Activated naive CD4-positive, alpha-beta T cell (primary cell): ENCODE measurements at places on chromosomes 12 and 14.

GRCh38 chr12:64229240-64229639 is 7.1 kb upstream of the KICS2 start:
- DNase-seq = no peak

DNA sequence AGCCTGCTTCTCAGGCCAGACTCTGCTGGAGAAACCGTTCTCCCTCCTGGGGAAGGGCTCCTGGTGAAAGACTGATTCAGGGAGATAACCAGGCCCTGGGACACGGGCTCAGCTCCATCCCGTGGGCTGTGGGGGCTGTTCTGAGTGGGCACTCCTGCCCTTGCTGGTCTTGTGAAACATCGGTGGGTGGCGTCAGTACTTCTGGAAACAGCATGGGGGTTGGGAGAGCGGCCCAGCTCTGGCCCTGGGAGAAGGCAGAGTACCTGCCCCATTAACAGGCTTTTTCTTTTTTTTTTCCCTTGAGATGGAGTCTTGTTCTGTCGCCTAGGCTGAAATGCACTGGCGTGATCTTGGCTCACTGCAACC is 786 bp downstream of the SLC25A47 start:
- no peak for DNase-seq

DNA sequence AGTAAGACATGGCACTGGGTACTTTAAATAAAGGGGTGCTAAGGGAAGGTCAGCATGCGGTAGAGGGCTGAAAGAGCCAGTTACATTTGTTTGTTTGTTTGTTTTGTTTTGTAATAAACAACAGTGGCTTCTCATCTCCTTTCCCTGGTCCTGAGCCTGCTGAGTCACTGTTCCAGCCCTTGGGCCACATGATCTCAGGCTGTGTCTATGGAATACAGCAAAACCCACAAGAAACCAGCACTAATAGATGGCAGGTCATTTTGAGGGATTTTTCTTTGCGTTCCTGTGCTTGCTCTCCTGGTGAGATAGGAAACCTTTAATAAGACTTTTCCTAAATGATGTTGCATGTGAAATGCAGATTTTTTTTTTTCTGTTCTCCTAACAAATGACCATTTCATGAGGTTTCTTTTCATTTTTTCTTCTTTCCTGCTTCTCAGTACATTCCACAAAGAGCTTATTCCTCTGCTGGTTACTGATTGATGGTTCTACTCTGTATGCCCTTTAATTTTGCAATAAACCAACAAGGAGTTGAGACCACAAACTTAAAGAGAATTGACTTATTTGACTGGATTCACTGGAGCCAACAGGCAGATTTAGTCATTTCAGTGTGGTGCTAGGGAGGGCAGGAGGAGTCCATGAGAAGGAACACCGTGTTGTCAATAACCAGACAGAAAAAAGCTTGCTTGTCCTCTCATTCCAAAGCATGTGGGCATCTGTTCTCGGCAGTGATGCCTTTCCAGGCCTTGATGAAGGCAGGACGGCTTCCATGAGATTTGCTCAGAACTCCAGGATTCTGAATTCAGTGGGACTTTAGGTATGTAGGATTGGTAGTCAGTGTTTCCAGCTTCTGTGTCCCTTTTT is 459.2 kb downstream of the RAD51B start:
- DNase-seq = no peak

DNA sequence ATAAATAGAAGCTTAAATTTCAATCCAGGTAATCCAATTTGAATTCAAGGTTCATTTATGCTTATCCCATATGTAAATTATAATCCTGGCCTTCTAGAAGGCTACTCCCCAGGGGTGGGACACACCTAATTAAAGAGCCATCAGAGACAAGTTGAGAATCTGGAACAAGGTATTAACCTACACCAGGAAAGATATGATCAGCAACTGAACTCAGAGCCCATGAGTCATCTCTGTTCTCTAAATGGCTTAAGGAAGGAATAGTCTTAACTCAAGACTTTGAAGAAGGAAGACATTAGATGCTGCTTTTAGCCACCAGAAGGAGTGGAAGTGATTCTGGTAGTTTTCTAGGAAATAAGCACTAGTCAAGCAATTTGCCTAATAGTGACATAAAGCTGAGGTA is 88.0 kb downstream of the KIF21A start:
- no peak for DNase-seq

DNA sequence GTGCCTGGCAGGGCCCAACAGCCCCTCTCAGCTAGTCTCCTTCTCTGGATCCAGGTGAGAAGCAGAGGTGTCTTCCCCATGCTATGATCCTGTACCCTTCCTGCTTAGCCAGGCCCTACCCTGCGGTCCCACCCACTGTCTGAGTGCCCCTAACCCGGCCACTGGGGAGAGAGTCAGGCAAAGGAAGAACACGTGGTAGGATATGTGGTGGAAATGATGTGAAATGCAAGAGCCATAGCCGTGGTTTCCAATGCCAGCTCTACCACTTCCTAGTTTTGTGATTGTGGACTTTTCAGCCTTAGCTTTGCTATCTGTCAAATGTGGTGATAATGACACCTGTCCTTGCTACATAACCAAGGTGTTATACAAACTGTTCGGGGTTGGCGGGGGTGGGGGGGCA is 15.8 kb downstream of the KRT2 start:
- no peak for DNase-seq

GRCh38 chr12:81095501-81096232 is 17.8 kb downstream of the ACSS3 start:
- DNase-seq = no peak

GRCh38 chr14:102496958-102497744 is 12.4 kb downstream of the ANKRD9 start:
- no peak for DNase-seq

GRCh38 chr12:27966870-27967269 is 5.7 kb downstream of the PTHLH start:
- no peak for DNase-seq

- DNase-seq = no peak
These were observed 5.2 kb downstream of the RAB15 start for GRCh38 chr14:64966976-64967375.

DNA sequence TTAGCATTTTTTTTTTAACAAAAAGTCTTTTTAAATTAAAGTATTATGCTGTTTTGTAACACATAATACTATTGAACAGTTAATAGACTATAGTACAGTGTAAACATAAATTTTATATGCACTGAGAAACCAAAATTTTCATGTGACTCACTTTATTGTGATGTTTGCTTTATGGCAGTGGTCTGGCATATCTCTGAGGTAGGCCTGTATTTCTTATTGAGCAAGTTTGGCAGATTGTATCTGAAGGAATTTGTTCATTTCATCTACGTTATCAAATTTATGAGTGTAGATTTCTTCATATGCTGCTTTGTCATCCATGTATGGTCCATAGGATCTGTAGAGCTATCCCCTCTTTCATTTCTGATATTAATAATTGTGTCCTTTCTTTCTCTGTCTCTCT is 78.8 kb upstream of the PDE3A start:
- DNase-seq = no peak

DNA sequence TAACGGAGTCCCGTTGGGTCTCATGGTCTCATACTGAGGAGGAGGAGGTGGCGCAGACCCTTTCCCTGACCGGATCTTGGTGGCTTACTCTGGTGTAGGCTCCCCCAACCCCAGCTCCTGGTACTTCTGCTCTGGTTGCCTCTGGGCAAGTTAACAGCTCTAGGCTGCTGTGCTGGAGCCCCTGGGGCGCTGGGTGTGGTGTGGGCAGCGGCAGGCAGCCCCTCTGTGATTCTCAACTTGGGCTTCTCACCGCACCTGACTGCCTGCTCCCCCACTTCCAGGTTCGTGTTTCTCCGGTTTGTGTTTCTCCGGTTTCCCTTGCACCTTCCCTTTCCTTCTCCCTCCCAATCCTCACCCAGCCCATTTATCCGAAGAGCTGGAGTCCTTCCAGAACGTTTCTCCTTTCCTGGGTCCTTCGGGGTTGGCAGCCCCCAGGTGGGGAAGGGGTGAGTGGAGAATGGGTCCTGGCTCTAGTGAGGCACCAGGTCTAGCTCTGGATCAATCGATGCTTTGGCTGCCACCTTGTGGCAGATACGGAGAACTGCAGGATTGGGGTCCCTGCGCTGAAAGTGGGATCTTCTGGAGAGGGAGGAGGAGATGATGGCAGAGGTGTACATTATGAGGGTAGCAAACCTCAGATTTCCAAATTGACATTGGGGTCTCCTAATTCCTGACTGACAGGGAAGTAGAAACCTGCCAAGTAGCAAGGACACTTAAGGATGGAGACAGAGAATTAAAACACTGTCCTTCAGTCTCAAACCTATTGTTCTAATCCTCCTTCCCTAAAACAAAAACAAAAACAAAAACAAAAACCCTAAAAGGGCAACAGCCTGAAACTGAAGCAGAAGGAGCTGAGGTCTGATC is 8.3 kb downstream of the CISTR start:
- peak; percentile 42 for DNase-seq

- no peak for DNase-seq
These were observed 196.2 kb downstream of the KIF26A start for GRCh38 chr14:104334424-104335161.

DNA sequence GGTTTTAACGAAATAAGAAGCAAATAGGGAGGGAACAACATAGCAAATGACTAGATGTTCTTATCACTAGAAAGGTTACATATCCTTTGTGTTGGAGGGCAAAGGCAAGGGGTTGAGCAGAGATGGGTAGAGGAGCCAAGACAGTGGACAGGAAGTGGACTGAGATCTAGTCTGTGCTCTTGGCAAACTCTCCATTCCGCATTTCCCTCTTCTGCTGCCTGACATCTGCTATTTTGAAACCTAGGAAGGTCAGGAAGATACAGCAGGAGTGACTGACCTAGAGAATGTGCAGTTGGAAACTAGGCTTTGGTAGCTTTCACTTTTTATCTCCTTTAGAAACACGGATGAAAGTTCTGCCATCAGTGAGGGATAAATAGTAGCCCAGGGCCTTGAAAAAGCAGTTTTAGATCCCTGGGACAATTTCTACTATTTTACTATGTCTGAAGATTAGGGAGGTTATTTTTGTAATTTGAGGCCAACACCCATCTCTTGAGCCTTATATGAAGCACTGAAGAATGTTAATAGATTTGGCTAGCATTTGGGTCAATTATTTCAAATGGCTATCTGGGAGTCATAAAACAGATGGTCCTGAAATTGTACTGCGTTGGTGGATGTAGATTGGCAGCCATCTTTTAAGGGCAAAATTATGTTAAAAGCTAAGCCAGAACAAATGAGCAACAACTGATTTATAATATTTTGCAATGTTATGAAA is 410.3 kb downstream of the PCNX1 start:
- DNase-seq = no peak

GRCh38 chr14:31021576-31021949 is 3.9 kb upstream of the AP4S1 start:
- no peak for DNase-seq

- DNase-seq = no peak
These were observed 4.9 kb upstream of the CSAD start for GRCh38 chr12:53185582-53186153.

DNA sequence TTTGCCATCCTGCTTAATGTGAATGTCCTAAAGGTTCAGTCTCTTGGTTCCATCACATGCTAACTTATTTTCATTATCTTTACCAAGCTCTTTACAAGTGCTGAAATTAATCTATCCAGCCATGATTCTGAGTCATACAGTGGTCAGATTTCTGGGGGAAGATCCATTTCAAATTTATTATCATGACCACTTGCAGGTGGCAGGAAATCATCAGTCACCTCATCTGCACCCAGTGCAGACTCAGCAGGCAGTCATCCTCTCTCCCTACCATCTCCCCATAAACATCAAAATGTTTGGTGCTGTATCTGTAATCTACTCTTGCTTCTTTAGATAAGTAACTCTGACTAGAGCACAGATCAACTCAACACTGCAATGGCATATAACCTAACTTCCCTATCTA is 23.5 kb downstream of the ATG14 start:
- no peak for DNase-seq

DNA sequence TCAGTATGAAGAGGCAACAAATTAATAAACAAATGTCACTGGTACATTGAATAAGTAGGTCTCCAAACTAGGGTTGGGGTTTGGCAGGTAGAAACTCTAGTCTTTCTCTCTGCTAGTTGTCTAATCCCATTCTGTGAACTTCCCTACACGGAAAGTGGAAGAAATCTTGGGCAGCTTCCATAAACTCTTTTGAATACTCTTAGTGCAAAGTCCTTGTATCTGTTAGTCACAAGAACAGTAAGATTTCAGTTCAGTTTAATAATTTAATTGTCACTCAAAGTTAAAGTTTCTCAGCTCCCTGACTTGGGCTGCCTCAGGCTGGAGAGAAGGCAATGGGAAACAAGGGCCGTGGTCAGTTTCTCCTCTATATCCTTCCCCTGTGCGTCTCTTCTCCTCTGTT is 135.4 kb upstream of the MDM1 start:
- no peak for DNase-seq

DNA sequence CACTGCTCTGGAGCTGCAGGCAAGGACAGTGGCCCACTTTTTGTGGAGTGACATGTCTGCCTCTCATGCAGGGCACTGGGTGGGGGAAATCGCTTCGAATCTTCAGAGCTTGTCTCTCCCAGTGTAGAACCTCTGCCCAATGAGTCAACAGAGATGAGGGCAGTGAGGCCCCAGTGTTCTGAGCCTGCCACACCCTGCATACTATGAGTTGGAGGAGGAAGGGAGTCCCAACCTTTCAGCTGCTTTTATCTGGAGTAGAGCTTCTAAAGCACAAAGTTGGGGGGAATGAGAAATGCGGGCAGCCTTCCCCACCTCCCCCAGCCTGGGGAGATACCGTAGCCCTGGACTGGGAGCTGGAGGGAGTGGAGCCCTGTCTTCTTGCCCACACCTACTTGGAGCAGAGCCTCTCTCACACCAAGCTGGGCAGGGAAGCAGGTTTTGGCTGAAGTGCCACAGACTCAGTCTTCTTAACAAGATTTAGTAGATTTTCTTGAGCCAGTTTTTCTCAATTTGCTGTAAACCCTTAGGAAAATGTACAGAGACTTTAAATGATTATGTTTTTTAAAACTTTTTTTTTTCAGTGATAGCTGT is 159.1 kb downstream of the ADGRD1 start:
- DNase-seq = no peak

DNA sequence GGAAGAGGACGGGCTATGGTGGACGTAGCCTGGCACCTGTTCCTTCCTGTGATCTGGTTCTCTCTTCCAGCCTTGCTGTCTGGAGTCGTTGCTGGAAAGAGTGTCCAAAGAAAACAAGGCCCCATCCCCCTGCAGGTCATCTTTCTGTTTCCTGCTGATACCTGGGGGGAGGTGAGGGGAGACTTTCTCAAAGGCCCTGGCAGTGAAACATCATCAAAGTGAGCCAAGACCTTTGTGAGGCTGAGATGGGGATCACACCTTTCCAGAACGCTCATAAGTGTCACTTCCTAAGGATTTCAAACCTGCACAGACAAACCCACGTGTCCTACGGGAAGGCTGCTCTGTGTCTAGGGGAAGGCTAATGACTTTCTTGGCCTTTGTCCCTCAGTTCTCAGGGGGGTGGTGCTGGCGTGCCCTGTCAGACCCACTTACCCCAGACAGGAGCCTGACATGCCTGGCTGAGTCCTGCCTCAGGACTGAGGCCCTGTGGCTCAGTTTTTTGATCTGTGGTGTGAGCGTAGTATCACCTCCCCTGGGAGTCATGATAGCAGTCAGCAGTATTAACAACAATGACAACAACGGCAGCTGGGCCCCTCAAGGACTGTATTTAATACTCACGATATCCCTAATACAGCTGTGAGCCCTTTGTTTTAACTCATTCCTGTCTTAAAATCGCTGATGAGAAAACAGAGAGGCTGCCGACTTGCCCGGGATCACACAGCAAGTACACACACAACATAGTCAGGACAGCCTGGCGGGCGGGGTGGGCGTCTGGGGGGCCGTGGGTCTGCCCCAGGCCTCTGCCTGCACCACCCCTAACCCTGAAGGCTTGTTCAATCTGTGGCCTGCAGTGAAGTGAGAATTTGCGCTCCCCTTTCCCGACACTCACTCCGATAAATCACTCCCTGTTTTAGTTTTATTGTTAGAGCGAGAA is 235.2 kb downstream of the SLC41A2 start:
- DNase-seq = no peak
